ENCODE measurements at places on chromosomes 1 and 21. TPM values are rescaled to one million over a fixed set of nuclear protein-coding genes. Genes with fewer than 3 reads are reported as not detected.
A peak's percentile ranks its signal among the peaks of the same experiment; 100 is the strongest.

GRCh38 chr1:167704715-167705114 is 17.1 kb upstream of the MPZL1 start:
- peak; percentile 24 for DNase-seq

DNA sequence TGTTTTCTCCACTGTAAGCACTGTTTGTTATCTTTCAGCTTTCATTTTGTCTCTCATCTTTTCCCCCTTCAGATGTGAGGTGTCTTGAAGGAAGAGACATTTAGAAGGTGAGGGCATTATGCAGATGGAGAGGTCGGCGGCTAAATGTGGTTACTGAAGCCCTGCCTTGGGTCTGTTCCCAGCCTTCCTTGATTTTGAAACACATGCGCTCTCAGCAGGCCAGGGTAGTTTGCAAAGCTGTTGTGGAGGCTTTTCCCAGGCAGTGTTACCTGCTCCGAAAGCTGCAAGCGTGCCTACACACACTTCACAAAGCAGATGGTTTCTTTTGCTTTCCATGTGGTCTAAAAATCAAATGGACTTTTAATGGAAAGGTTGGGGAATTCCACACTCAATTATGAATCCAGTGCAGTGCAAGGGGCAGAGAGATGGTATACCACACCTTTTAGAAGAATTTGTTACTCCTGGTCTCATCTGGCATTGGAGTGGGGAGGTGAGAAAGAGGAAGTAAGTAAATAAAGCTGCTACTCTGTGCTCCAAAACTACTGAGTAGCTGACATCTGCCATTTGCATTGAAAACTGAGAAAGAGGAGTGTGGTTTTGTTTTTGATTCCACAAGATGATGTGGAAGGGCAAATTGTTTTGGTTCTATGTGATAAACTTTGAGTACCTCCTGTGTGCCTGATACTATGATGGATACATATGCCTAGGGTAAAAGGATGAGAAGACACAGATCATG is 91.9 kb downstream of the NFIA start:
- no peak for DNase-seq

GRCh38 chr1:67094191-67094590 is 40.2 kb upstream of the SLC35D1 start:
- no peak for DNase-seq

DNA sequence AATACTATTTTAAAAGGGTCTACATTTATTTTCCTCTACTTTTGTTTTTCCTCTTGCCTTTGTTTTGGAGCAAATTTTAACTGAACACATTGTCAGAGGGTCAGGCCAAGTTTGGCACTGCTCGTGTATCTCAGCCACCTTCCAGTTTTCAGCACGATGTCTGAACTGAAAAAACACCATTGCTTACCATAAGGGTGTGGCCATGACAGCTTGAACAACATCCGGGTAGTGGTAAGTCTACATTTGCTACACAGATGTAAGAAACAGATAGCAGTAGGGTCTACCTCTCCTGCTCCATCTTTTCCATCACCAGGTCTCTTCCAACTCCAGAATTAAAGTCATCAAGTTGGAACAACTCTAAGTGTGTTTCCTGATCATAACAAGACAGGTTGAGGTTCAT is 4.2 kb downstream of the HIVEP3 start:
- DNase-seq: no peak

Gene HSD3B2
- 1.6 TPM for total RNA-seq

Gene PYGO2
- total RNA-seq: 17.9 TPM

Gene TAS1R1
- total RNA-seq: 0.51 TPM

Gene RNU1-4
- total RNA-seq: 3,134 TPM

Gene MFAP2
- 13.3 TPM for total RNA-seq

Measured in lung (tissue), 17 donors.